Activated CD8-positive, alpha-beta memory T cell treated with anti-CD3 and anti-CD28 coated beads, Interleukin-2, amount 50 U/mL, for 48 hours (primary cell): ENCODE measurements at places on chromosomes 3 and 15.

GRCh38 chr3:42535981-42536784 is 33.7 kb downstream of the VIPR1 start:
- no peak for DNase-seq

GRCh38 chr15:24878153-24878552 is 76.6 kb upstream of the SNRPN start:
- DNase-seq: peak; percentile 48

GRCh38 chr3:126961191-126961790 is 21.6 kb upstream of the PLXNA1 start:
- no peak for DNase-seq

GRCh38 chr3:128343287-128344051 is 123.2 kb downstream of the DNAJB8 start:
- no peak for DNase-seq

- no peak for DNase-seq
Measured at GRCh38 chr3:25056-25455, 171.5 kb upstream of the CHL1 start.

- DNase-seq: no peak
Measured at GRCh38 chr3:152459118-152459515, 190.4 kb downstream of the MBNL1 start.

DNA sequence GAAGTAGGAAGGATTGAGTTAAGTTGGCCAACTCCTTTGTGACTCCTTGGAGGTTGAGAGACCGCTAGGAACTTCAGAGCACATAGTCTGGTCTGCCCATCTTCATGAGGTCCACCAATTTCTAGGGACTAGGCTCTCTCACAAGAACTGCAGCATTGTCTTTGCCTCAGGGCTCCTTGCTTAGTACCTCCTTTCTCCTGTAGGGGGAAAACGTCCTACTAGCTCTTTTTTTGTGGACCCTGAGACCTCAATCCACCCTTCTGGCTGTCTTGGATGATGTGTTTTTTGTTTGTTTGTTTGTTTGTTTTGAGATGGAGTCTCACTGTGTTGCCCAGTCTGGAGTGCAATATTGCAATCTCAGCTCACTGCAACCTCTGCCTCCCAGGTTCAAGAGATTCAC is 21.6 kb downstream of the REC114 start:
- no peak for DNase-seq

DNA sequence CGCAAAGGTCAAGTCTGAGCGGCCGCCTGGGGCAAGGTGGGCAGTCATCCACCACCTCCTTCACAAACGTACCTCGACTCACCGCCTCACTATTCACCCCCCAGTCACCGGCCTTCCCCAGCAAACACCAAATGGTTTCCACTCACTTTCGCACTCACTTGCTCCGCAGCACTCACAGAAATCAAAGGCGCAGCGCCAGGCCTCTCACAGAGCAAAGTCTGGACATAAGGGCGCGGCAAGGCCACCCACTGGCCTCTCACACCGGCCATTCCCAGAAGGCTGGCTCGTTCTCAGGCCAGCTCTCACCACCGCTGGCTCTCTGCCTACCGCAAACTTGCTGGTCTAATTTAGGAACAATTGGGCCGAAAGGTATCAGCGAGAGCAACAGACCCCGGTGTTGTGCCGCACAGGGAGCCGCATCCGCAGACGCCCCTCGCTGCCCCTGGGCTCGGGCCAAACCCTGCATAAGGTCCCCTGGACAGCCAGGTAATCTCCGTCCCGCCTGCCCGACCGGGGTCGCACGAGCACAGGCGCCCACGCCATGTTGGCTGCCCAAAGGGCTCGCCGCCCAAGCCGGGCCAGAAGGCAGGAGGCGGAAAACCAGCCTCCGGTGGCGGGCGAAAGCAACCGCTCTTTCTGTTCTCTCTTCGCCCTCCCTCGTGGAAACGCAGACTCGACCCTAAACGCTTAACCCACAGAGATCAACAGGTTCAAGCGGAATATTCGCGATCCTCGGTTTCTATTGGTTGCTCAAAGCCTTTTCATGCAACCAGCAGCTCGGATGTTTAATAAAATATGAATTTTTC is 2.9 kb downstream of the SHOX2 start:
- no peak for DNase-seq

- no peak for DNase-seq
Measured at GRCh38 chr15:51706926-51707608, 25.8 kb downstream of the SCG3 start.
